ENCODE measurements at places on chromosomes 6 and 20. TPM values are rescaled to one million over a fixed set of nuclear protein-coding genes. Genes with fewer than 3 reads are reported as not detected.

The DTNBP1 gene
- 109 TPM for polyA plus RNA-seq

GRCh38 chr6:158086504-158087223, 81.4 kb downstream of the SERAC1 start:
- DNase-seq = no peak

DNA sequence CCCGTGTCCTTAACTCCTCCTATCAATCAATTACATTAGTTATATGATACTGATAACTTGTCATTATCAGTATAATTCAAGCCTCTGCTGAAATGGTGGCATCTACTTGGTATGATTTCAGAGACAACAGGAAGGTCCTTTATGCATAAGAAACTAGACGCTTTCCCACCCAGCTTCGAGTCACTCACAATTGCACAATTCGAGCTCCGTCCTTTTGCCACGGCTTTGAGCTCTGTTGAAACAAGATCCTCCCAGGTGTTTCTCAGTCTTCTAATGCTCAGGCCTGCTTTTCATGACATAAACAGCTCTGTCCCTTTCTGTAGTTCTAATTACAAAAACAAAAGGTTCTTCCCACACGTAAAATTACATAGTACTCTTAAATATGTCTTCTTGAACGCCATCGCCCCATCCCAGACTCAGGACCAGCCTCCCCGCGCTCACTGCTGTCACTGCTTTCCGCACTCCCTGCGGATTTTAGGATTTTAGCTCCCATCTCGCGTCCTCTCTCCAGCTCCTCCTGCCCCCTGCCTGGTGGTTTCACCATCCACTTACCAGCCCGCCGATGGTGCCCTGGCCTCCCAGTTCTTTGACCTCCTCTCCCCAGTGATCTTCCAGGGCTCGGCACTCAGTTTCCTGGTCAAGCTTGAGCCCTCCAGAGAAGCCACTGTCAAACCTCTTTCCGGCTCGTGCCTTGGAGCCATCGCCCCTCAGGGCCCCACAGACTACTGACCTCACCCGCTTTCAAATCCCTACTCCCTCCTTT, 23.2 kb upstream of the PNPLA1 start:
- DNase-seq = no peak

- DNase-seq = no peak
Observed at GRCh38 chr6:52013035-52013434, 74.4 kb downstream of the PKHD1 start.

The C20orf202 gene
- polyA plus RNA-seq = not detected

DNA sequence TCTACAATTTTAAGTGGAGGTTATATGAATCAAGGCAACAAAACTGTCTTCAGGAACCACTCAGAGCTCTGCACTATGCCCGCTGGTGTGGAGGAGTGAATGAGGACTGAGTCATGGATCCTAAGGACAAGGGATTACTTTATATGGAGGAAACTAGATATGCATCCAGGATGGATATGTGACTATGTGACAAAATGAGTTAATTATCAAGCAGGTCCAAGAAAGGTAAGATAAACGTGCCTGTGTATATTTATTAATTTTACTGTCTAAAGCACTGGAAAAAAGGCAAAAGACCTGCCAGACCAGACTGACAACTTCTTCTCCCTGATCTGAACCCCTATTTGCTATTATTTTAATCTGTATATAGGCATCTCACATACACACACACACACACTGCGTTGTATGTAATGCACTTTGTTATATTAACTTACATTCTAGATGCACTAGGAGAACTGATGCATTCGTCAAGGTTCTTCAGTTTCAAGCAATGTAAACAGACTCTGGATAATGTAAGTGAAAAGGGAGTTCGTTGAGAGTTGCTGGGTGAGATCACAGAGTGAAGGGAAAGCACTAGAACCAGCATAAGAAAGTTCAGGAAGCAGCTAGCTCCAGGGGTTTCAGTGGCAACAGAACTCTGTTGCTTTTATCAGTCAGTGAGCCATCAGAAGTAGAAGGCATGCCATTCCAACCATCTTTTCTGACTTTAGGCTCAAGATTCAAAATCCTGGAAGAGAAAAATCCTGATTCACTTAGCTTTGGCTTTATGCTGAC, 26.4 kb upstream of the ADGRG6 start:
- no peak for DNase-seq

GRCh38 chr20:56773749-56774148, 144.6 kb downstream of the TFAP2C start:
- no peak for DNase-seq

The PEX7 gene
- polyA plus RNA-seq = 2.9 TPM

- DNase-seq = no peak
Observed at GRCh38 chr6:45541934-45542333, 164.2 kb upstream of the SUPT3H start.

DNA sequence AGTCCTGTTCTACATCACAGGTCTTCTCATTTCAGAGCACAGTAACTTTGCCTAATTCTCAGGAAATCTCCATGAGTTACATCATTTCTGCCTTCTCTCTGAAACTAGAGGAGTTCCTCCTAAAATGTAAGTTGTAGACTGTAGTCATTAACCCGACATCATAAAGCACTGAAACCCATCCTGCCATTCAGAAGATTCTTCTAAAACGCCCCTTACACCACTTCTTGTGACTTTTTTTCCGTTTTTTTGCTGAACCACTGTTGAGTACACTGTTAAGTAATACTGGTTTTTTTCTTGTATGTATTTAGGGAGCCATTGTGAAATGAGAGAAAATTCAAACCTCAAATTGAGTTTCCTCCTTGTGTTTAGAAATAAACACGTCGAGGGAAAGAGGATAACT, 117.3 kb downstream of the MAP3K4 start:
- no peak for DNase-seq

The DUSP22 gene
- polyA plus RNA-seq = 80.1 TPM

All from immature natural killer cell (primary cell).